Kidney capillary endothelial cell (primary cell): ENCODE measurements at places on chromosomes 2 and 18.

- no peak for DNase-seq
Observed at GRCh38 chr2:67579806-67580205, 182.7 kb downstream of the ETAA1 start.

DNA sequence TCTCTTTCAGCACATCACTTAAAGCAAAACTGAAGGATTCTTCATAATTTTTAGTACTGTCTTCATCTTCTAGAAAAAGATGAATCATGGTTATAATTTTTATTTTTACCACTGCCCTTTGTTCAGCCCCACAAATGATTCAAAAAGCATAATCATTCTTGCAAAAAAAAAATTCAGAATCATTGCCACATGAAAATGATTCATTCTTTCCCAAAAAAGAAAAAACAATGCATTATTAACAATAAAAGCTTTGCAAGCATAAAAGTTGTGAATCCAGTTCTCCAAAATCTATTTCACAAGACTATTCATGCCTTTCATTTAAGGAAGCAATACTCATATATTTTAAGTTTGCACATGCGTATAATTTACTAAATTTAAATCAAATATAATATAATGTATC, 204.8 kb downstream of the RBM43 start:
- DNase-seq: no peak

- DNase-seq: no peak
Observed at GRCh38 chr2:39099310-39099869, 21.5 kb downstream of the SOS1 start.

DNA sequence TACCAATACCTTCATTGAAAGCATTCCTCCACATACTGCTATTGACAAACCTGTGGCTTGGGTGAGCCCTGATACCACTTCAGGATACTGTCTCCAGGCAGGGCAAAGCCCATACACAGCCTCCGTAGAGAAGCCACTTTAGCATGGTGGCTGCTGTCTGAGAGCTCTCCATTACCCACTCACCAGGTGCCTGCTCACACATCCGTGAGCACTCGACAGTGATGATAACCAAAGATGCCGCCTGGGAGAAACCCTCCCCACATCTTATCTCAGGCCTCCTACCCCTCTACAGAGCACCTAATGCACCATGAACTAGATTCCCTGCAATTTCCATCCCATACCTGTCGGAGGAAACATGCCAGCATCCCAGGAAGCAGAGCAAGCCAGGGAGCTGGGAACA, 57.6 kb upstream of the KLHL29 start:
- no peak for DNase-seq

GRCh38 chr2:108403494-108403893, 25.7 kb downstream of the SULT1C4 start:
- no peak for DNase-seq
